ENCODE measurements at places on chromosomes 5 and 9.

DNA sequence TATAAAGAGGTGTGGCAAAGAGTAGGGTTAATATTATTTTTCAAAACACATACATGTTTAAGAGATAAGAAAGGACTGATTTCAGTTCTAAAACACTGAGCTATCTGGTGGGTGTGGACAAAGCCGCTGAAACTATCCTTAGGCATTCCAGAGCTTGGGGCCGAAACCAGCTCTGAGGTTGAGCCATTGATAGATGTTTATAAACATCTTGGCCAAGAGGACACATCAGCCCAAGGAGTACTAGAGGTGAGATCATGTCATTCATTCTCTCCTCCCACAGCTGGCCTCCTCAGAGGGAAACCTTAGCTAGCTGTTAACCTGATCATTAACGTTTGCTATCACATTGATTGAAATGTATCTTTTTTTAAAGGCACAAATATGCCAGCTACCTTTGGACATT lies 89.9 kb downstream of the NLN start:
- no peak for DNase-seq

- no peak for DNase-seq
Observed at GRCh38 chr5:40958811-40959210, 49.5 kb downstream of the C7 start.

DNA sequence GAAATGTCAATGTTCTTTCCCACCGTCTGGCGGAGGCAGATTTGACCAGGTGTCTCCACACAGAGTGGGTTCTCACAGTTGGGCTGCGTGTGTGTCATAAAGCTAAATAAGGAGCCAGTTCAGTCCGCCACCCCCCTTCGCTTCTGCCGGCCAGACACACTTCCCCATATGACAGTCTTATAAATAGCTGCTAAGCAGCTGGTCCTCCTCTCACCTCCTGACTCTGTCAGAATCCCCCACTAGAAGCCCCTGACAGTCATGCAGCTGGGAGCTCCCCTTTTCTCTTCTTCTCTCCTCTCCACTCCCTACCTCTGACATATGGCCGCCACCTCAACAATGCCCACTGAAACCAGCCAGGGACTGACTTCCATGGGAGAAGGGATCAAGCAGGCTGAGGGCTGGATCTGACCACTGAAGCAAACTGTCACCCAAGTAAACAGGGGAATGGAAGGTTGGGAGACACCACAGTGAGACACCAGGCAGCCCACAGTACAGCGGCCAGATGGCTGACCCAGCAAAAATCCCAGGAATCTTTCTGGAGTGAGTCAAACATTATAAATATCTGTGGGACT lies 141.9 kb upstream of the EFNA5 start:
- DNase-seq: no peak

DNA sequence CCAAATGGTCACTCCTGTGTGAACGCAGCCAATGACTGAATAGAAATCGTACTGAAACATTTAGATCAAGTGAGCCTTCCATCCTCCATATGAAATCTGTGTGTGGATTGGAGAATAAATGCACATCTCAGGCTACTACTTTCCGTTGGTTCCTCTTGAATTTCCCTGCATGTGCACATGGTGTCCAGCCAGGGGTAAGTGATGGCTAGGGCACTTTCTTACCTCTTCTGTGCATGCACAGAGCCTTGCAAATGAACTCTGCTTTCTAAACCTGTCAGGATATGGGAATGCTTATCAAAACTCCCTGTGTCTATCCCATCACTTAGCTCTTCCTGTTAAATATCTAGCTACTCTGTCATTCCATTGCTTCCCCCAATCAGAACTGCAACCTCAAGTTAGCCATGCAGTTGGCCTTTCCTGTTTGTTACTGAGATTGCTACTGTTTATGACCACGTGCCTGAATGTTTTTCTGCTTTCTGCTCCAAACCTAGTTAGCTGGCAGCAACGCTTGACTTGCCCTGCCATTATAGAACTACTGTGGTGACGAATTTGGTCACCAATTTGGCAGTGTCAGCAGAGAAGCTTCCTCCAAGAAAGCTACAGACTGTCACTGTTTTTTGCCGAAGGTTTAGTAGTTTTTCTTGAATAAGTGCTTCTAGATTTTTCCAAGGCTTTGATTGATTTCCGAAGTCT lies 661.6 kb downstream of the LRRC70 start:
- no peak for DNase-seq

GRCh38 chr5:143601917-143602333 lies 198.4 kb upstream of the NR3C1 start:
- peak; percentile 11 for DNase-seq

DNA sequence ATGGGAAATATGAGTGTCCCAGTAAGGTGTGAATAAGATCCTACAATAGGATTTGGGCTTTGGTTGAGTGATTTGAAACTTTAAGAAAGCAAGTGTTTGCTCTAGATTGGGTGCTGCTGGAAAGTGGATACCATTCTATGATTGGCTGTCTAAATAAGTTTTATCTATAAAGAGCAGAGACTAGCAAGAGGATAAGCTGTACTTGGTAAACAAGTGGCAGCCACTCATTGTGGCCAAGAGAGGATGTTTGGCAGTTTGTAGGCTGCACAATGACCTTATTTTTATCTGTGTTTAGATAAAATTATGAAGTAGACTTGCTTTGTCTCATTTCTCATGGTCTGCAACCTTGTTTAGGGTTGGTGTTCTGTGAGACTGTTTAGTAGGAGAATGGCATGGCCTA lies 341.6 kb upstream of the PIK3R1 start:
- DNase-seq: no peak

DNA sequence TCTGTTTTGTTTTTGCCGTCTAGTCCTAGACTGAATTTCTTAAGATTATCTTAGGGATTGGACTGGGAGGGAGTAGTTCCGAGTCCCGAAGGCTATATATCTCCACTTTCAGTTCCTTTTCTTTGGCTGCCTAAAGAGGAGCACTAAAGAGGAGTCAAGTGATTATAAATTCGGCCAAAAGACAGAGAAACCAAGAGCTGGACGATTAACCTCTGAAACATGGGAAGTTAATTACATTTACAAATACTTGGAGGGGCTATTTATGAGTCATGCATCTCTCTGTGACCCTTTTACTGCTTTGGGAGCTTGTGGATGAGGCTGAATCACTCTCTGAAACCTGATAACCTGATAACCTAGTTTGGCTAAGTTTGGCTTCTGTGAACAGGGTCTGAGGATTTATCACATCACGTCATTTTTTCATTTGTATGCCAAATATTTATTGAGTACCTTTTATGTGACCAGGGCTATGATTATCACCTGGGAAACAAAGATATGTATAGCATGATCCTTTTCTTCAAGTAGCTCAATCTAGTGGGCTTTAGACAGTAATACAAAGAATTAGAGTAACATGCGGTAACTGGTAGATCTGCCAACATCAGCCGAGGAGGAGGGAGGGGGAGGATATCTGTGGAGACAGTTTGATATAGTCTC lies 180.9 kb downstream of the CD180 start:
- DNase-seq: no peak

DNA sequence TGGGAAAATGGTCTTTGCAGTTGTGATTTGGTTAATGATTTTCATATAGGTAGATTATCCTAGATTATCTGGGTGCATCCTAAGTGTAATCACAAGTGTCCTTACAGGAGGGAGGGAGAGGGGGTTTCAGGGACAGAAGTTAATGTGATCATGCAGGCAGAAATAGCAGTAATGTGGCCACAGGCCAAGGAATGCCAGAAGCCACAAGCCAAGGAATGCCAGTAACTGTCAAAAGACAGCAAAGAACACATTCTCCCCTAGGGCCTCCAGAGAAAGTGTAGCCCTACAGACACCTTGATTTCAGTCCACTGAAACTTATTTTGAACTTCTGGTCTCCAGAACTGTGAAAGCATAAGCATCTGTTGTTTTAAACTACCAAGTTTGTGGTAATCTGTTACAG lies 2074.5 kb downstream of the MAT2B start:
- DNase-seq: no peak

DNA sequence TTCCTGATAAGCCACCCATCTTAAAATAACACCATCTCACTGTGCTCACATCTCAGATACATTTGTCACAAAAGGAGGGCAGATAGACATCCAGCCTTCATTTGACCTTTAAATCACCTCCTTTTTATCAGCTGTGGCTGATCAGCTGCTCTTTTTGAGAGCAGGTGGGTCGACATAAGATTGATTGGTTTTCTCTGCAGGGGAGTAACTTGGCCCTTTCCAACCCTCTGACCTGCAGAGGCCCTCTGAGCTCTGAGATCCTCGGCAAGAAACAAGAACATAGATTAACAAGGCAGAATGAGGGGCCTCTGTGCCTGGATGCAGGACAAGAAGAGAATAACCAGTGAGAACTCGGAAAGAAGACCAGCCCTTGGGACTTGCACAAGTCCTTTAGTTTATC lies 33.5 kb upstream of the GLRA1 start:
- no peak for DNase-seq

DNA sequence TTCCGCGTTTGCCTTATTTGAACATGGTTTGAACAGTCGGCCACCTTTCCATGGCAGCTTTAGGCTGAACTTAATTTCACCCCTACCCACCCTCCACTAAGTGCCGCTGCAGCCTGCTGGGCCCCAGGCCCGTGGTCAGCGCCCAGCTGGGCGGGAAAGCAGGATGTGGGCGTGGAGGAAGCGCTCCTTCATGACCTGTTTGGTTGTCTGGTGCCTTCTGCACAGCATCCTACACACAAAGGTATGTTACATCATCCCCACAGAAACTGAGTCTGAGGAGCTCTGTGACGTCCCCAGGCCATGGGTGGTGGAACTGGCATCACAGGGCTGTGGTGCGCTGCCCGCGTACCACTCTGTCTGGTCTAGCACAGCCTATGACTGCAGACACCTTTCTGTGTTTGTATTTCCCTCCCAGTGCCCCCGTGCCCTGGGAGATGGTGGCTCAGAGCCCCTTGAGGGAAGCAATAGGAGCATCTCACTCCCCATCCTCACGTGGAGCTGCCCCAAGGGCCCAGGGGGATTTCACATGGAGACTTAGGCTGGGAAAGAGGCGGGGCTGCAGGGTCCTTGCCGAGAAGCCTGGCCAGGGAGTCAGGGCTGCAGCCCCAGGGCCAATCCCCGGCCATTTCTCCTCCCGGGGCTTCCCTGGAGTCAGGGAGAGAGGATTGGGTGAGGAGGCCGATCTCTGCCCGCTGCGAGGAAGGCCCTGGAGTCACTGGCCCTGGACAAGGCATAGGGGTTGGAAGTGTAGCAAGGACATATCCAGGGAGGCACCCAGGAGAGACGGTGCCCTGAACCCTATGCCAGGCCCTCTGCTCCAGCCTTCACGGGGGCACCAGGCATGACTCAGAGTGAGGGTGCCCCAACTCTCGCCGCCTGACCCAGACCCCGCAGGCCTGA lies 37.5 kb upstream of the SUSD3 start:
- no peak for DNase-seq

- no peak for DNase-seq
Observed at GRCh38 chr5:61704289-61704688, 372.2 kb downstream of the ZSWIM6 start.

DNA sequence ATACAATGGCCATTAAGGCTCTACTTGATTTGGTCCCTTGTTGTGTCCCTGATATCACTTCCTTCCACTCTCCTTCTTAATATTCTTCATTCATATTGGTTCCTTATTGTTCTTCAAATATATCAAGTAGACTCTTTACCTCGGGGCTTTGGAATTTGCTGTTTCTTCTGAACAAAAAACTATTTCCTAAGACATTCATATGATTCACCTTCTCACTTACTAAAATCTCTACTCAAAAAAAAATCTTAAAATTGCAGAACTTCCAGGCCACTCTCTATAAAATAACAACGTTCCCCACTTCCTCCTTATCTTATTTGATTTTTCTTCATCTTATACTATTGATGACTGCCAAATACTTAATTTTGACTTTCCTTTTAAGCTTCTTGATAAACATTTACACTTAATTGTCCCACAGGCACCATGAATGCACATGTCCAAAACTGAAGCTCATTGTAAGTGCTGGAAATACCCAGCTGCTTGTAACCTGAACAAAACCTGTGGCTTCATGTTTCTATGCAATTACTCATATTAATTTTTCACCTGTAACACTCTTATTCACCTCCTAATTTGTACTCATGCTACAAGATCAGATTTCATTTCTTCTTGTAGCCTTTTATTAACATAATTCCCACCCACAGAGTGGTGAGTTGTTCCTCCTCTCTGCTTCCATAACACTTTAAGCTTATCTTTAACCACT lies 58.4 kb upstream of the NUDT12 start:
- no peak for DNase-seq

- DNase-seq: no peak
Observed at GRCh38 chr5:78647838-78648358, 674 bp downstream of the LHFPL2 start.

Data from K562 (cell line).